WERI-Rb-1 (cell line): ENCODE measurements at places on chromosomes 4 and X.
A peak's percentile ranks its signal among the peaks of the same experiment; 100 is the strongest.

- DNase-seq = no peak
Measured at GRCh38 chr4:111535792-111536191, 609.5 kb upstream of the FAM241A start.

- no peak for DNase-seq
Measured at GRCh38 chr4:99815597-99816011, 1.0 kb upstream of the DAPP1 start.

GRCh38 chrX:71225676-71226075 is 2.7 kb downstream of the GJB1 start:
- no peak for DNase-seq

- no peak for DNase-seq
Measured at GRCh38 chr4:163201358-163201757, 34.7 kb upstream of the NAF1 start.

DNA sequence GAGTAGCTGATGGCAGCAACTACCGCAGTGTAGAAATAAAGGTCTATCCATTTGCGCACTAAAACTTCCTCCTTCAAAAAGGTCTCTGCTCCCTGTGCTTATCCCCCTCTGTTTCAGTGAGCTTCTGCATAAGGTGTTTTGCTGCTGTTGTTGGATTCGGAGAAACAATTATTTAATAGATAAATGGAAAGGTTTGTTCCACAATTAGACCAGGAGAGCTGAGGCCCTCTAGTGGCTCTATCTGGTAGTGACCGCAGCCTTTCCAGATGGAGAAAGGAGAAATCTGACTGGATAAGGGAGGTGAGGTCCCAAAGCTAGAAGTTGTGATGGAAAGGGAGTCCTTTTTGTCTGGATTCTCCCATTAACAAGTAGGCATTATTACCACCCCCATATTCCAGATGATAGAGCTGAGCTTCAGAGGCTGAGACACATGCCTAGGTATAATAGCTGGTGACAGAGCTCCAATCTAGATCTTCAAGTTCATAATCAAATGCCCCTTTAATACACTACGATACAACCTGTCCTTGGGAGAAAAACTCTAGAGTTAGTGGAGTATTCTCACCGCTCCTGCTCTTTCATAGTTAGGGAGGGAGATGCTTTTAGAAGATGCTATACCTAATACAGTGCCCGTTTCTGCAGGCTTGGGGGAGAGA is 5.1 kb upstream of the GABRQ start:
- peak; percentile 72 for DNase-seq

DNA sequence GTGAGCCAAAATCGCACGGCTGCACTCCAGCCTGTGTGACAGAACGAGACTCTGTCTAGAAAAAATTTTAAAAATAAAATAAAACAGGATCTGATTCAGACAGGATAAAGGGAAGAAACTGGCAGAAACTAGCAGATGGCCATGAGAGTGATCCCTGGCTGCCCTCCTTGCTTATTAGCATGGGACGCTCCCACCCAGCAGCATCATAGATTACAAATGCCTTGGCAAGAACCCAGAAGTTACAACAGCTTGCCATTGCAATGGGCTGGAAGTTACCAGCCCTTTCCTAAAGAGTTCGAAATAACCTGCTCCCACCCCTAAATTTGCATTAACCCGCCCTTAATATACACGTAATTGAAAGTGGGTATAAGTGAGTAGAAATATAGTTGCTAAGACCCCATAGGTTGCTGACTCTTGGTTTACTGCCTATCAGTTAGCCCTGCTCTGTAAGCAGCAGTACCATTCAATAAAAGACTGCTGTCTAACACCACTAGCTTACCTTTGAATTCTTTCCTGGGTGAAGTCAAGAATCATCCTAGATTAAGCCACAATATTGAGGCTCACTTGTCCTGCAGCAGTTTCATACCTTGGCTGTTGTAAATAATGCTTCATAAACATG is 9.1 kb upstream of the XAGE2 start:
- no peak for DNase-seq

DNA sequence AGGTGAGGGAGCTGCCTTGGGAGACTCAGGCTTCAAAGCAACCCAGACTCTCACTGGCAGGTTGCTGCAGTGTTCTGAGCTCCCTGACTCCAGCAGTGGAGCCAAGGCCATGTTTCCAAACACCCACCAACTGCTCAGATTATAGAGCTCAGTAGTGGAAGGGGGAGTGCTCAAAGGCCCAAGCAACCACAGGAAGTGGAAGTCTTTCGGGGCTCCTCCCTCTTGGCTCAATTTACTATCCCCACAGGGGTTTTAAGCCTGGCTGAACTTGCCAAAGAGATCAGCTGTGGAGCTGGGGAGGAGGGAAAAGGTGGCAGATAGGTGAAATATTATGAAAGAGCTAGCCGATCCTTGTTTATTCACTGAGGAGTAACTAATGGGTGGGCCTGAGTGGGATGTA is 82.5 kb downstream of the HPRT1 start:
- peak; percentile 37 for DNase-seq

DNA sequence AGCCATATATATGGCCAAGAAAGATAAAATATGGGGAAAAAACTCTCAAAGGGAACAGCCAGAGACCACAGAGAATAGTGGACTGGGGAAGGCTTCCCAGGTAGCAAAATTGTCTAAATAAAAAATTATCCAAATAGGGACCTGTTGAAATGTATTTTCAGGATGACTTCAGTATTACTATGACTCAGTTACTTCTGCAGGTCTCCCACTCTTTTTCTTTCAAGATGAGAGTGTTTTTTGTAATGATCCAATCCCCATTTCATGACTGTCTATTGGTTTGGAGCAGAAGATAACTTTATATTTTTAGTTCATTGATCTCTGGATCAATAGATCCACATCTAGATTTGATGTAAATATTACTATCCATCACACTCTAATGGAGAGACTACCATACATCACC is 372.1 kb upstream of the EMCN start:
- no peak for DNase-seq

- DNase-seq = no peak
Measured at GRCh38 chrX:14243823-14244222, 214.1 kb upstream of the GEMIN8 start.

GRCh38 chrX:135434258-135435138 is 12.8 kb downstream of the SMIM10L2A start:
- DNase-seq = no peak

DNA sequence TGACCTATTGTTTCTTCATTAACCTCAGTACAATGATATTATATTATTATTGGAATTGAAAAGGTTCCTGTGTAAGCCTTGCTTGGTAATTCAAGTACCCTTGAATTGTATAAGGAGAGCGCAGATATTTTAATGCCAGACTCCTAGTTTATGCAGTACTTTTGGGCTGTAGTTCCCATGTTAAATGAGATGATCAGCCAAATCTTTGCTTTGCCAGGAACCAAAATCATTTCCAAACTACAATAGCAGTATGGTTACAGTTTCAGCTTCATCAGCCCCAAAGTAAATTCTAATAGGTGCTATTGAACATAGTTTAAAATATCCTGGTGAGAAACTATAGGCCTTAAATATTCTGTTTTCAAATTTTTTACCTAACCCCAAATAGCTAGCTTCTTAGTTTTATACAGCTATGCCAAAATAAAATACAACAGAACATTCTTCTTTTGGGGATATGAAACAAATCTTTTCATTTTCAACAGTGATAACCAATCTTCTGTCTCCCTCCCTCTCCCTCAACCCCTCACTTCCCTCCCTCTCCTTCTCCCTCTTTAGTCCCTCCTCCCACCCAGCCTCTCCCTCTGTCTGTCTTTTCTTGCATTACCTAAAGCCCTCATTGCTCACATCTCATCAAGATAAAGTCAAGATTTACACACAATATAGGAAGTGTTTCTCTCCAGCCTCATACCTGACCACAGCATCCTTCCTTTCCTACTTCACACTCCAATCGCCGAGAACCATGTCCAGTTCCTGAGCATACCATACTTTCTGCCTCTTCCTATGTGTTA is 190.1 kb downstream of the SHROOM3 start:
- DNase-seq = no peak

DNA sequence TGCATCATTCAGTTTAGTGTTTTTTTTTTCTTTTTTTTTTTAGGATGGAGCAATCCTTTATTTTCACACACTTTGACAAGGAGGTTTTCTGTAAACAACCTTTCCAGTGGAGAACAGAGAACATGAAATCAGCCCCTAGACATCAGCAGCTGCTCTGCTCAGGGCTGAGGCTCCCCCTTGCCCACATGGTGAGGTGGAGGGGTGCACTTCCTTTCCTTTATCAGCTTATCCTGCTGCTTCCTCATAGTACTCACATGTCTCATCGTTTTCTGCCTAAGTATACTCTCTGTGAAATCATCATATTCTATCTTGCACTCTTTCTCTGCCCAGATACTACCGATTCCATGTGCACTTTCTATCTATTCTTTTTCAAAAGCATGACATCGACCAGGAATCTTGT is 47.6 kb upstream of the PRSS12 start:
- DNase-seq = peak; percentile 87

- no peak for DNase-seq
Measured at GRCh38 chrX:140799216-140799615, 89.7 kb downstream of the LINC00632 start.

DNA sequence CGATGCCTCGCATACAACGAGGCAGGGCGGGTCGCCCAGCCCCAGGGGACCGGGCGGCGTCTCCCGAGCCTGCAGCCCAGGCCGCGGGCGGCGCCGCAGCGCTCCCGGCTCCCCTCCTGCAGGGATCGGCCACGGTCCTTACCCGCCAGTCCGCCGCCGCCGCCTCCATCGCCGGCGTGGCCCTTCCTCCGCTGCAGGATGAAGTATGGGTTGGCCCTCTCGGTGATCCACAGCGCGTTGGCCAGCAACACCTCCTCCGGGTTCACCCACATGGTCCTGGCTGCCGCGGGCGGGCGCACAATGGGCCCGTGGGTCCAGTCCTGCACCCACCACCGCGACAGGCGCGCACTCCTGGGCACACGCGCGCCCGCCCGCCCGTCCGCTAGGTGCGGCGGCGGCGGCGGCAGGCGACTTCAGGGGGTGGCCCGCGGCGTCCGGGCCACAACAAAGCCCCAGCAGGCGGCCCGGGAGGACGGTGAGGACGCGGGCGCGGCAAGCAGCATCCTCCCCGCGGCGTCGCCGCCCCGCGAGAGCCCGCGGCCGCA is 339 bp downstream of the TBC1D9 start:
- DNase-seq = peak; percentile 69

DNA sequence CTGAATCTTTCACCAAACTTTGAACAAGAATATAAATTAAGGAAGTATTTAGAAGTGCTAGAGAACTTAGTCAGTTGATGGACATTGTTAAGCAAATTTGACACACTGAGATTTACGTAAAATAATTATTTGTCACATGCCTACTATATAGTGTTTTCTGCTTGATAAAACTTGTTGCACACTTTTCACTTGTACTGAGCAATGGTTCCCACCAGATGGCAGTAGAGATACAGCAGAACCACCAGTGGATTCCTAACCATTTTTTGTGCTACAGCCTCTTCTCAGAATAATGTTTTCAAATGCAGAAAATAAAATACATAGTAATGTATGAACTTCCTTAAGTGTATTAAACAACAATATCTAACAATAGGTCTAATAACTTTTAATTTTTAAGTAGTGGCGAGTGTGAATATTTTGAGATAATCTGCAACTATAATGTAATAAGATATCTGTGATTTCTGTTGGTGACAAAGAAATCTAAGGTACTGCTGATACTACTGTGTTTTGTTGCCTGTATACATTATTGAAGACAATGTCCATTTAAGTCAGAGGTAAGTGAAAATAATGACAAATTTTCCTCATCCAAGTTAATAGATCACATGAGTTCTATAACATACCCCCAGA is 81.2 kb downstream of the APOOL start:
- DNase-seq = no peak

DNA sequence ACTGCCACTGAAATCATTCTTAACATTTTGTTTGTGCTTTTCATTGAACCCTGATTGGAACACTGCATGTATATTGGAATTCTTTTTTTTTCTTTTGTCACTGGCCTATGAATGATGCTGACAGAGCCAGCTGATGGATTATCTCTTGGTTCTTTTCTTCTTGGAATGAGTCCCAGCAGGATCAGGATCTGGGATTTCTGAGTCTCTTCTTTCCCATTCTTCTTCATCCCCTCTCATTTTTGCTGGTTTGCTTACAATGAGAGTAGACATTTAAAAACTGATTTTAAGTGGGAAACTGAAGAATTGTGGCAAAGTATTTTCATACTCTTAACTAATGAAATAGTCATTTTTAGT is 9.0 kb downstream of the DCUN1D4 start:
- no peak for DNase-seq

DNA sequence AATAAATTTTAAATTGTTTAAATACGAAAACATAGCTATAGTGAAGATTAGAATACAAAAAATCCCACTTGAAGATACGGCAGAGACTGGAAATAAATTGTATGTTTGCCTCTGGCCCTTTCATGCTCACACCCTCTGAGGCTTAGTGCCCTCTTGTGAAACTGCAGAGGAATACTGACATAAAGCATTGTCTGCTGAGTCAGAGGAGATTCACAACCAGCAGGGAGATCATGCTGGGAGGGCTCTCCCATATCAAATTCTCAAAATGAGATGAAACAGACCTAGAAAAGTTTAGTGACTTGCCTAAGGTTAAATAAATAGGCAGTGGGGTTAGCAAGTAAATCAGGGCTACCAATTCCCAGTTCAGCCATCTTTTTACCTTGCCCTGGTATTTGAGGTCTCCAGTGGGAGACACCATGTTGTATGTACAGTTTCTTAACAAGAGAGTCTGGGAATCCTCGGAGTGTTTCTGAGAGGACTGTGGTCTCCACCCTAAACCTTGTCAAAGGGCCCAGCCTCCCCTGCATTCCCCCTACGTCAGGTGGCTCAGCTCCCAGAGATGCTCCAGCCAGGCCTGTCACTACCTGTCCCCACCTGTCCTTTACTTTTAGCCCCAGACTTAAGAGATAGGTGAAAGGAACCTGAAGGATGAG is 581.4 kb upstream of the DIPK2B start:
- no peak for DNase-seq

DNA sequence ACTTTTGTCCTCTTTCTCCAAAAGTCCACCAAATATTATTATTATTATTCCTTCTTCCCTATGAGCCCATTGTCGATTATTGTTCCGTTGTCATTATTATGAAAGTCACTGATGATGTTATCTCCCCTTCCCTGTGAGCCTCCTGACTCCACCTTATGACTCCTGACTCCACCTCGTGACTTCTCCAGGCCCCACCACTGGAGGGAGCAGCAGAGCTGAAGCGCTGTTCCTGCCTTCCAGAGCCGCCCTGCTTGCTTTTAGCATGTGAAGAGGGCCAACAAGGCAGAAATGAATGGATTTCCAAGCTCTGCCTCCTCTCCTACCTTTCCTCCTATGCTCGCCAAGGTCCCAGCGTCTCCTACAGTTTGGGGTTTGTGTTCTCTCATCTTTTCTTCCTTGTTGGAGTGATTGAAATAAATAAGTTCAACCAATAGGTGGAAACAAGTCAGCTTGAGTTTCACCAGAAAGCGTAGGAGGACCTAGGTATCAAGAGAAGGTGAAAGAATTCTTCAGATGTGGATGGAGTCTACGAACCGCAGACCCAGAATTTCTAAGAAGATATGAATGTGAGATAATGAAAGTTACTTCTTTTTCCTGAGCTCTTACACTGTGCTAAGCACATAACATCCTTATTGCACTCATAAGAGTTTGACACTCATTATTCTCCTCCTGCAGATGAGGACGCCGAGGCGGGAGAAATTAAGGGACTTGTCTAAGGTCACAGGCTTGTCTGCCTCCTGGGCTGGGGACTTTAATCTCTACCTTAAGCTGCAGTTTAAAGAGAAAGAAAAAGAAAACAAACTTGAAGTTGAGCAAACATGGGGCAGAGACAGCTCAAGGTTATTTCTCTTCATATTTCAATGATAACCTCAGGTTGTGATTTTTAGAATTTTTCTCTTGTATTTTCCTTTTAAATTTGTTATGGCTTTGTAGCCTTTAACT is 26.1 kb downstream of the IGSF1 start:
- peak; percentile 32 for DNase-seq
